Activated CD4-positive, alpha-beta memory T cell treated with anti-CD3 and anti-CD28 coated beads, Interleukin-2, amount 10 ng/mL, durations not matched to agents 7 days and 5 days (primary cell): ENCODE measurements at places on chromosomes 13 and 19.

- no peak for DNase-seq
Observed at GRCh38 chr13:46392967-46393366, 5.9 kb upstream of the RUBCNL start.

DNA sequence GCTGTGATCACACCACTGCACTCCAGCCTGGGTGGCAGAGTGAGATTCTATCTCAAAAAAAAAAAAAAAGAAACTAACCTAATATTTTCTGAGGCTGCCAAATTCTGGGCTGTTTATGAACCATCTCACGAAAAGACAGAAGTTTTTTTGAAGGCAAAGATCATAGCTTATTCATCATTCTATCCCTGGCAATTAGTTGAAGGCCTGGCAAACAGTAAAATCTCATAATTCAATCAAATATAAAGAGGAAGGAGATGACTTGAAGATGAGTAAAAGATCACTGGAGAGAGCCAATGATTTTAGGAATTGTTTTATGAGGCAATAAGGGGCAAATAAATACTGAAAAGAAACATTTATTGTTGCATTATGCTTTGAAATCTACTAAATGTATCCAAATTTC is 216.5 kb downstream of the DCLK1 start:
- no peak for DNase-seq

DNA sequence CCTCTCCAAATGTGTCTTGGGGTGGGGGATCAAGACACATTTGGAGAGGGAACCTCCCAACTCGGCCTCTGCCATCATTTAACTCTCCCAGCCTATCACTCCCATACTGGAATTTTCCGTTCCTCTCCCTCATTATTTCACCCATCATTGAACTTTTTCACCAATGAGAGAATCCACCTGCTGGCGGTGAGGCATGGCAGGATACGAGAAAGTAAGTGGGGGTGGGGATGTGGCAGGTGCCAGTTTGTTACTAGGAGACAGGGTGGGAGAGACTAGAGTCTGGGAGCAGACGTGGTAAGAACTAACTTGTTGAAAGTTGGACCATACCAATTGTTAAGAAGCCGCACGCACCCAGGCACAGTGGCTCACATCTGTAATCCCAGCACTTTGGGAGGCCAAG is 6.9 kb downstream of the GIPR start:
- no peak for DNase-seq

GRCh38 chr13:95956589-95957148 is 96.5 kb downstream of the UGGT2 start:
- no peak for DNase-seq

GRCh38 chr19:47351548-47351947 is 2.4 kb downstream of the DHX34 start:
- DNase-seq = no peak
